H9 (cell line): ENCODE measurements at places on chromosomes 16 and 17.

DNA sequence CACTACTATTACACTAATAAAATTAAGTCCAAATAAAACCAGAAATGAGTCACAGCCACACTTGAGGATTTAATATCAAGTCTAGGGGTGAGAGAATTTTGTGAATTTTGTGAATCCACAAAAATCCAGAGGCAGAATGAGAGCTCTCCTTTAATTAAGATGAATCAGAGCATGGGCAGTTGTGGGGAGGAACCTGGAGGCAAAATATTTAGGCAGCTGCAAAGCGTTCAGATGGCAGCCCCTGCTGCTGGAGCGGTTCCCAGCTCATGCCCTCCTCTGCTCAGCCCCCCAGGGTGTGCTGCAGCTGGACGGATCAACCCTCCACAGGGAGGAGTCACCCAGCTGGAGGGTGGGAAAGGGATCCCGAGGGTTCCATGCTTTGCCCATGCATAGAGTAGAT lies 43.4 kb upstream of the IRX6 start:
- DNase-seq, result no peak

DNA sequence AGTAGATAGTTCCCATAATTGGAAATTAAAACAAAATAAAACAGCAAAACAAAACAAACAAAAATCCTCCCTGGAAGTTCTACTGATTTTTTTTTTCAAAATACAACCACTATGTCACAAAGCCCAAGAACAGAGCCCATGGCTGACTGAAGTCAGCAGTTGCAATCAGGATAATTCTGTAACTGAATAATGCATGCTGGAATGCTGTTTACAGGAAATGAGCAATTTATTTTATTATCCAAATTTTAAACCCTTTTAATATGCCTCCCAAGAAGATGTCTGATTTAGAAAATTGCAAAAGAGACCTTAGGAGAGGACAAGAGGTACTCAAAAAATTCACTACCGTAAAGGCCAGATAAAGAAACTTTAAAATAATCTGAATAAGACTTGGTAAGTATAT lies 578.2 kb downstream of the TOX3 start:
- DNase-seq, result no peak

GRCh38 chr16:74745926-74746325 lies 28.7 kb downstream of the FA2H start:
- no peak for DNase-seq

DNA sequence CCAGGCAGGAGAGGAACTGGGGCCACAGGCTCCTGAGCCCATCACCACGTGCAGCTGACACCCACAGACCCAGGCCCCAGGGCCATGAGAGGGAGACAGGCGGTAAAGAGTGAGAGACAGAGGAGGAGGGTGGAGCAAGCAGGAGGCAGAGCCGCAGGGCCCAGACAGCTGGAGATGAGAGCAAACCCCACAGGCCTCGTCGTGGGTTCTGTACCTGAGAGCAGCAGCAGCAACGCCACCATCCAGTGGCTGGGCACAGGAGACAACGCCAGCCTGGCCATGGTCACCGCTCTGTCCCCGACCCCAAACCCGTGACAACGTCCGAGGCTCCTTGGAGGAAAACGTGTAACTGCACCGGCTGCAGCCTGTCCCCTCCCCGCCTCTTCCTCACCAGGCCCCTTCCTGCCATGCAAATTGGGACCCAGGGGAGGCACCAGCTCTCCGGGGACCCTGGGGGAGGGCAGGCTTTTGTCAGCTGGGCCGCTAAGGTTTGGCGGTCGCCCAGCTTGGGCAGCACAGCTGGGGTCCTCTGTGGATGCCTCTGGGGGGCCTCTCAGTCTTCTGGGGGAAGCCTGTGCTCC lies at the start of gene CD79B:
Gene CD79B, minus strand, starts transcription at position 351 of the 581 bp plus-strand sequence. Its CDS starts 70 bp downstream, at position 281.
- DNase-seq, result no peak

- DNase-seq, result no peak
Measured at GRCh38 chr16:71847096-71847495, 1.3 kb downstream of the ATXN1L start.
